ENCODE measurements at places on chromosomes 7 and 10.

DNA sequence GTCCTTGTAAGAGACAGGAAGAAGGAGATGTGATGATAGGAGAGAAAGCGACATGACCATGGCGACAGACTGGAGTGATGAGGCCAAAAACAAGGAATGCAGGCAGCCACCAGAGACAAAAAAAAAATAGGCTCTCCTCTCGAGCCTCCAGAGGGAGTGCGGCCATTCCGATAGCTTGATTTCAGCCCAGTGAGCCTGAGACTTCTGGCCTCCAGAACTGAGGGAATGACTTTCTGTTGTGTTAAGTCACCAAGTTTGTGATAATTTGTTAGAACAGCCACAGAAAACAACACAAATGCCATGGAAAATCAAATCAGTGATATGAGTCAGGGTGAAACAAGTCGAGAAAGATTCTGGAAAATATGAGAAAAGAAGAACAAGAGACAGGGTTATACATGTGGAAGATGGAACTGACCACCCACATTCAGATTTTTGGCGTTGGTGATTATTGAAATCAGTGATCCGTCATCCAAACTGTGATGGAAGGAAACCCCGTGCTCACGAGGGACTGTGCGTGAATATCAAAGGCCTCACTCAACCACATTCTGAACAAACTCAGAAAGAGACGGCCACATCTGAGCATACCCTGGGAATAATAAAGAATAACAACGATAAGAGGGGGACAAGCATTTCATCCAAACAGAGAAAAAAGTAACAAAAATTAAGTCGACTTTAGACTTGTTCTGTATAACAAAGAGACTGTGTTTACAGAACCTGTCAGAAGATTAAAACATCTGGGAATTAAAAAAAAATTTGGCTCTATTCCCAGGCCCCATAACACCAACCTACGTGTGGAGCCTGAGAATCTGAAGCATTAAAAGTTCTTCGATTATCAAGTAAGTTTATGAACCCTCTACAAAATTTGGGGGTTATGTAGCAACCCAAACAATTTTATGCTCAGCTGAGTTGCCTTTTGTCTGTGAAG lies 72.1 kb downstream of the EEPD1 start:
- DNase-seq, result no peak

- DNase-seq, result no peak
Observed at GRCh38 chr10:94757916-94758315, 4.6 kb upstream of the CYP2C19 start.

GRCh38 chr10:77863446-77863845 lies 63.1 kb downstream of the DLG5 start:
- DNase-seq, result no peak

- DNase-seq, result no peak
Observed at GRCh38 chr10:75014516-75015230, 96.8 kb upstream of the SAMD8 start.

DNA sequence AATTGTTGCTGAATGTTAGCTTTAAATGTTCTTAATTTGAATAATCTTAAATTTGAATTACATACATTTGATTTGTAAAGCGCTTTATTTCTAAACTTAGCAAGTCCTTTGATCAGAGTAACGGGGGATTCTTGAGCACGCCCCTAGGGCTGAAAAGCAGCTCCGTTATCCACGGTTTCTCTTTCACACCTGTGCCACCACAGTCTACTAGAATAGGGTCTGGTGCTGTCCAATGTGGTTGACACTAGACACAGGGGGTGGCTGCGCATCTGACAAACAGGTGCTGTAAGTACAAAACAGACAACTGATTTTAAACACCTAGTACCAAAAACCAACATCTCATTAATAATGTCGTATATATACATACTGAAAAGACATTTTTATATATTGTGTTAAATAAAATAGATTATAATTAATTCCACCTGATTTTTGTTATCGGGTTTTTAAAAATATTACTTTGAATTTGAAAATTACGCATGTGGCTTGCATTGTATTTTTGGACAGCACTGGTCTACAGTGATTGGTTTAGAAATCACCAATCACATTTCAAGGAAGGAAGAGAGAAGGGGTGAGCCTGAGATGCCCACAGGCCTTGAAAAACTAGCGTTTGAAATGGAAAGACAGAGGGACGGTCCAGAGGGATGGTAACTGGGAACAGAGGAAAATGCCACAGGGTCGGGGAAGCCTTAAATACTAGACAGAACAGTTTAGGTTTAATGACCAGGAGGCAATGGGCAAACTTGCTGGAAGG lies 7.3 kb downstream of the SEPHS1 start:
- no peak for DNase-seq

- no peak for DNase-seq
Observed at GRCh38 chr7:121447243-121447910, 51.3 kb upstream of the FAM3C start.

- DNase-seq, result no peak
Observed at GRCh38 chr7:69510114-69510513, 88.2 kb upstream of the AUTS2 start.

DNA sequence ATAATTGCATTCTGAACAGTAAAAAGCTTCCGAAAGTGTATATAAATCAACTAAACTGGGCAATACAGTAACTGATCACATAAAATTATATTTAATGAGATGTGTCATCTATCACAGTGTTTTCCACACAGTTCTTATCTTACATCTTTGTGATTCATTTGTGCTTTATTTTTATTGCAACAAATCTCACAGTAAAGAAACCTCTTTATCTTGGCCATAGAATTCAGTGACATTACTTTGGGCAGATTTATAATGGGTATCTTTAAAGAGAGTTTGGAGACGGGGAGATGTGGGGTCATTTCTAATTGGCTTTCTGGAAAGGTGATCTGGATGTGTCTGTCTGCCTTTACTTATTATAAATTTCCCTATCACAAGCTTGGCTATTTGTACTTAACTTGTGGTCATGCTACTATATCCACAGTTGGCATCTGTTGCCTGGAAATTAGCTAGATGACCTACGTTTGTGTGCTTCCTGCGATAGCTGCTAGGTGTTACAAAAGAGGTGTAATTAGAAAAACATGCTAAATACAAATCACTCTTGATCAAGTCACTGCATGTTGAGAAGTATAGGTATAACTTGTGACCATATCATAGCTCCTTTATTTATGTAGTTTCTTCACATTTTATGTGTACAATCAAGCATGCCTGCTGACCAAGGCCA lies 123.8 kb downstream of the ARID5B start:
- no peak for DNase-seq

GRCh38 chr7:75658369-75658768 lies 80.4 kb downstream of the HIP1 start:
- DNase-seq, result no peak

DNA sequence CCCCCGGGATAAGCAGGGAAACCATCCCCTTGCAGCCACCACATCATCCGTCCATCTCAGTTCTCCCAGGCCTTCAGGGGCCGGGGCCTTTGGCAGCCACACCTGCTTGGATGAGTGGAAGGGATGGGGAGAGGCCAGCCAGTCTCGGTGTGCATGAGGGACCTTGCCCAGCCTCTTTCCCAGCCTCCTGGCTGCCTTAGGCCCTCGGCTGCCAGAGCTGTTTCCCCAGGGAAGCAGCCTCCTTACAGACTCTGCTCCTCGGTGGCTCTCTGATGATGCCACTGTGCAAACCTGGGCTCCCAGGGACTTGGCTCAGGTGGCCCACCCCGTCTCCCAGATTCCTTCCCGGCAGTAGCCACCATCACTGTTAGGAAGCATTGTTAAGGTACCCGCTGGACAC lies 14.7 kb downstream of the FGF8 start:
- DNase-seq, result no peak

DNA sequence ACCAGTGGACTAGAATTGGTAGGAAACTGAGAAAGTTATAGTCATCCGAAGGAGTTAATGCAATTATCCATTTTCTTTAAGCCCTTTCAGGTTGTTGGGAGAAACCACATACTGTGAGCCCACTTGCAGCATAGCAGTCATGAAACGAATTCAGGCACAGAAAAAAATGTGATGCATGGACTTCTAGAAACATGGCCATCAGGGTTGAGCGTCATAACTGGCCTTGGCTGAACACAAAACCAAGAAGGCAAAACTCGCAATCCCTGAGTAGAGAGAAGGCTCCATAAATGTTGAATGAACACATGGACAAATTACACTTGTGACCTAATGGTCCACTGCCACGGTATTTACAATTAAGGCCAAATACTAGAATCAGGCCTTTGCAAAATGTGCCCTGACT lies 121.9 kb downstream of the FAM107B start:
- DNase-seq, result no peak

DNA sequence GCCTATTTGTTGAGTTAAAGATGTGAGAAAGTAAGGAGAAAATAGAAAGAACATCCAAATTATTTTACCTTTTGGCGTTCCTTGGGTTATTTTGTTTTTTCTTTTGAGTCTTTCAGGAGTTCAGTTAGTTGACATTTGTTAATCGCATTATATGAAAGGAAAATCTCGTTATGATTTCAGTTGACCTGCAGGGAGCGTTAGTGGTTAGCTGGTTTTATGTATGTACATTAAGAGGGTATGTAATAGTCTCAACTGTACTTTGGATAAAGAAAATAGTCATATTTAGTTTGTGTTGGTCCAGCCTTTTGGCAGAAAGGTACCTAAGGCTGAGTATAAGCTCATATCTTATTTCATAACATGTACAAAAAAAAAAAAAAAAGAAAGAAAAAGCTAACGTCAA lies 4.0 kb downstream of the BMPER start:
- no peak for DNase-seq

GRCh38 chr7:21960922-21961321 lies 15.2 kb upstream of the CDCA7L start:
- no peak for DNase-seq

DNA sequence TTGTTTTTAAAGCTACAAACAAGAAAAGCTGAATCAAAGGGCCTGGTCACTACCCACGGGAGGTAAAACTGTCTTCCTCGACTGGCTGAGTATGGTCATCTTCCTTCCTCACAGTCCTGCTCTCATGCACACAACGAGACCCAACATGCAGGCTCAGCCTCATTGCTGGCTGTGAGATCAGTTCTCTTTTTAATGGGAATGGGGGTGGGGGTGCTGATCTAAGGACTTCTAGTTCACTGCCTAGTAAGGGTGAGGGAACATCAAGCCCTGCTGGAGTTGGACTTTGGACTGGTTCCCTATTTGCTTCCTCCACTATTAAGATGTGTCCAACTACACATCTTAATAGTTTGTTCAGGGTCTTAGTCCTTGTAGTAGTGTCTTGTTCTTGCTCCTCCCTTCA lies 48.2 kb downstream of the ABCB4 start:
- no peak for DNase-seq

GRCh38 chr7:146116521-146117222 lies at the start of gene CNTNAP2:
CNTNAP2 (plus strand) TSS chr7:146116801; CDS start chr7:146116877, 76 bp downstream.
- DNase-seq, result no peak

DNA sequence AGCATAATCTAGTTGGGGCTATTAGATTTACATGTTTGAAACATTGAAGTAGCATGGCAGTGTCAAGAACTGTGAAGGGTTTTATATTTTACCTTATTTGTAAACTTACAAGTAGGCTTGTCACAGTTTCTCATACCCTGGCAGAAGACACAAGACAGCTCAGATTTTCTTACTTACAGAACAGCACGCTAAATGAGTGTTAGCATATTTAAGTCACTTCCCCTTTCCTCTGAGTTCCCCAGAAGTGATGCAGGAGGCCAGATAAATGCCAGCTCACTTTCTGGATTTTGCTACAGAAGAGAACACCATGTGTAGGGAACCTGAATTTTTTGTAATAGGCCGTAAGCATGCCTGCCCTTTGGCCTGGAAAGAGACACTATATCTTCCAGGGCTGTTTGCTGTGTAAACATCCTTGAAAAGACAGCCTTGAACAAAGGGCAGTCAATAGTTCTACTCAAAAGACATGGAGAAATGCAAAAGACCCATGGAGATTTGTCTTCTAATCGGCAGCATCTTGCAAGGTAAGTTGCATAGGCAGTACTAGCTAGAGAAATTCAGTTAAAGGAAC lies 279.1 kb downstream of the PHF14 start:
- no peak for DNase-seq

DNA sequence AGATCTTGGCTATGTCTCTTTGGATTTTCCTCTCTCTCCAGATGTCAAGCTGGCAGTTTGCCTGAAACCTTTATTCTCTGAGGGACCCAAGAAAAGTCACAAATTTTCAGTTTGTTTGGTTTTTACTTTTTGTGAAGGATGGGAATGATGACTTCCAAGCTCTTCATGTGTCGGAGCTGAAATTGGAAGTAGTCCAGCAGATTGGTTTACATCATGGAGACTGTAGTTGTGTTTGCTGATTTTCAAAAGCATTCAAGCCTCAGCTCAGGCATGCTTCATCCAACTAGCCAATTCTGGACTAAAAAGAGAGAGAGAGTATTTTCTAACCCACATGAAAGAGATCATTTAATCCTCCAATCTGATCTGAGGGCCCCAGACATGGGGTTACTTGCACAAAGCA lies 326.2 kb upstream of the AUTS2 start:
- DNase-seq, result no peak

DNA sequence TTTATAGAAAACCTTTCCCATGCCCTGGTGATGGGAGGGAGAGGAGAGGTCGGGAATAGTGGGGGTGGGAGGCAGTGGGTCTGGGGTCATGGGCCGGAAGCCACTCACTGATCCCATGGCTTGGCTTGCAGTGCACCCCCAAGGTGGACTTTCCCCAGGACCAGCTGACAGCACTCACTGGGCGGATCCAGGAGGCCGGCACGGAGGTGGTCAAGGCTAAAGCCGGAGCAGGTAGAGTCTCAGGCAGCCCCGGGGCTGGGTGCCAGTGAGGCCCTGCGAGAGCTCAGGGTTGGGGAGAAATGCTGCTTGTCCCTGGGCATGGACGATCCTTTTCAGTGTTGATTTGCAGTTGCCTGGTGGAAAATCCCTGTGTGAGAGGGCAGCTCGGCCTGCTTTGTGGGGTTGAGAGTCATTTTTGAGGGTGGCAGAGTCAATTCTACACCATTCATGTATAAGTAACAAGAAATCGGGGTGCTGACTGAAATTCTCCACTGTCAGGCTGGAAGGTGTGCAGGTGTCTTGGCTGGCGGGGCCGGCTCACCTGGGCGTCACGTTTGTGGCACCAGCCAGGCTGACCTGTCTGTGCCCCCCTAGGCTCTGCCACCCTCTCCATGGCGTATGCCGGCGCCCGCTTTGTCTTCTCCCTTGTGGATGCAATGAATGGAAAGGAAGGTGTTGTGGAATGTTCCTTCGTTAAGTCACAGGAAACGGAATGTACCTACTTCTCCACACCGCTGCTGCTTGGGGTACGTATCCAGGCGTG lies 16.5 kb downstream of the MDH2 start:
- DNase-seq, result no peak
